Mesendoderm (in vitro differentiated cells): ENCODE measurements at places on chromosomes 13 and 19.

DNA sequence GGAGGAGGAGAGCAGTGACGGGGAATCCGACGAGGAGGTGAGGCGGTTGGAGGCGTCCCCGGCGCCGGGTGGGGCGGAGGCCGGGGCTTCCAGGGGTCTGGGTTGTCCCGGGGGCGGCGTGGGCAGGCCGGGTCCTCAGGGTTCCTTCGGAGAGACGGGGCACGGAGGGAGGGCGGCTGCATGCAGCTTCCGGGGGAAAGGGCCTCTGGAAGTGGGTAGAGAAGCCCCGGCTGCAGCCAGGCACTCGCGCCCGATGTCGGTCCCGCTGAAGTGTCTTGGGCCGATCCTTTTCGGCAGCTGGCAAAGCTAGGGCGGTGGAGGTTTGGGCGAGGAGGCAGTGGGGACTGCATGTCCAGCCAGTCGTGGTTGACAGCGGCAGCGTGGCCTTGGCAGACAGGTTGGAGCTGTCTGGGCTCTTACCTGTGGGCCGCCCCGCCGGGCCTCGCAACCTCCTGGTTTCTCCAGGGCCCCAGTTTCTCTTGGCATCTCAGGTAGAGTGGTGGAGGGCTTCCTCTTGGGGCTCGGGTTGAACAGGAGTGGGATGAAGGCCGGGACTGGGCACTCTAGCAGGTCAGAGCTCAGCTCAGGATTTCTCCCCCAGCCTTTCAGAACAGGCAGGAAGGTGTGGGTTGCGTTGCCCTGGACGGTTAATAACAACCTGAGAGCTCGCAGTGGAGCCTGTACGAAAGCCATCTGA, 690 bp downstream of the KMT2B start:
- peaks cover 11% of the 10 kb centered on the region for H3K36me3 ChIP-seq
- H3K27ac ChIP-seq, result no peak overlapping the region
- DNase-seq, result peak; percentile 28
- H3K4me1 ChIP-seq, result peaks cover 5% of the 10 kb centered on the region

DNA sequence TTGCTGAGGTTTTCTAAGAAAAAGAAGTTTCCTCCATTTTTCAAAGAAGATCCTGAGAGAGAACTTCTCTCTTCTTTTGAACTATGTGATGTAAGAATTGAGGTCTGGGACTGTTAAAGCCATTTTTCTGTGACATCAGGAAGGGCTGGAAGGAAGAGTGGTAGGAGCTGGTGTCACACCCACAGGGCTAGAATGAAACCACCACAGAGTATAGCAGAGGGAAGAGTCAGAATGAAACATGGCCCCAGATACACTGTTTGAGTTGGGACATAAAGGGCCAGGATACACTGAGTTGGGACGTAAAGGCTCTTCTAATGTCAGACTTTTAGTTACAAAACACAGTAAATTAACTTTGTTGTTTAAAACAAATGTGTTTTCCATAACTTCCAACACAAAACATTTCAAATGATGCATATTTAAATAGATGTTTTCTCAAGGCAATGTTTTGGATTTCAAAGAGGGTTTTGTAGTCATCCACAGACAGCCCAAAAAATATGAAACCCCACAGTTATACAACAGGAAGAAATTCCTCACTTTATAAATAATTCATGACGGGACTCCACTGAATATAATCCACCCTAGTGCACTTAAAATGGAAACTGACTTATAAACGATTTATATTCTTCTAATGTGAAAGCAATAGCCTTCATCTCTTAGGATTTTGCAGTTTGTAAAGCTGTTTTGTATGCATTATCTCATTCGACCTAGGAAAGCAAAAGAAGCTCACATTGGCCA, 72.5 kb downstream of the LIG4 start:
- DNase-seq, result no peak
- H3K27ac ChIP-seq, result no peak overlapping the region
- no peaks in the 10 kb centered on the region for H3K36me3 ChIP-seq
- H3K27me3 ChIP-seq, result no peaks in the 10 kb centered on the region
- H3K4me1 ChIP-seq, result no peaks in the 10 kb centered on the region
- H3K4me3 ChIP-seq, result no peak overlapping the region

DNA sequence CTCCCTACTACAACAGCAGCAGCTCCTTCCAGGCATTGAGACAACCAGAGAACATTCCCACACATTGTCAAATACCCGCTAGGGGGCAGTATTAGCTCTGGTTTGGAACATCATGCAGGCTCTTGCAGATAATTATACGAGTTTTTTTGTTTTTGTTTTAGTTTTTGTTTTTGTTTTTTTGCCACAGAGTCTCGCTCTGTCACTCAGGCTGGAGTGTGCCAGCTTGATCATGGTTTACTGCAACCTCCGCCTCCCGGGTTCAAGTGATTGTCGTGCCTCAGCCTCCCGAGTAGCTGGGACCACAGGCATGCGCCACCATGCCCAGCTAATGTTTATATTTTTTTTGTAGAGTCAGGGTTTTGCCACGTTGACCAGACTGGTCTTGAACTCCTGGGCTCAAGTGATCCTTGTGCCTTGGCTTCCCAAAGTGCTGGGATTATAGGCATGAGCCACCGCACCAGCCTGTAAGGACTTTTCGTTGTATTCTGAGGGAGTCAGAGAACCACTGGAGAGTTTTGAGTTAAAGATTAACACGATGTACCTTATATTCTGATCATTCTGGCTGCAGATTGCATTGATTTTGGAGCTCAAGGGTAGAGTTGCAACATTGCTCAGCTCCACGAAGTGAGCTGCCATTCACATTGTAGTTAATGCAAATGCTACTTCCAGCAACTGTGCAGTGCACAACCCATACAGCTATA, 41.7 kb upstream of the CEACAM20 start:
- H3K36me3 ChIP-seq, result no peaks in the 10 kb centered on the region
- H3K4me1 ChIP-seq, result no peaks in the 10 kb centered on the region
- H3K27me3 ChIP-seq, result no peaks in the 10 kb centered on the region
- DNase-seq, result peak; percentile 87
- no peak overlapping the region for H3K4me3 ChIP-seq
- H3K27ac ChIP-seq, result no peak overlapping the region

- H3K36me3 ChIP-seq, result no peaks in the 10 kb centered on the region
- DNase-seq, result peak; percentile 60
- no peaks in the 10 kb centered on the region for H3K4me1 ChIP-seq
- H3K27ac ChIP-seq, result no peak overlapping the region
These were observed 8.6 kb upstream of the CEACAM6 start for GRCh38 chr19:41746593-41747227.

DNA sequence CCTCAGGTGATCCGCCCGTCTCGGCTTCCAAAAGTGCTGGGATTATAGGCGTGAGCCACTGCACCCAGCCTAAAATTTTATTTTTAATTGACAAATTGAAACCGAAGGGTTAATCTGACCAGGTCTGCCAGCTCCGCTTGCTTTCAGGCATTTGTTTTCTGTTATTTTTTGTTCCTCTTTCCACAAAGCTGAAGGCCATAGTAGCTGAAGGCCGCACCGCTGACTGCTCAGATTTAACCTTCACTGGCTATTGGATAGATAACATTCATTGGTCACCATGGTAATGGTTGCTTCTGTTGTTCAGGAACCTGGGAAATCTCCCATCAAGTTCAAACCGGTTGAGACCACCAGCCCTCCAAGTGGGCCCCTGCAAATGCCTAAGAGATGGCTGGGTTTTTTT, 124.5 kb upstream of the USP29 start:
- no peak overlapping the region for H3K4me3 ChIP-seq
- DNase-seq, result peak; percentile 19
- H3K4me1 ChIP-seq, result no peaks in the 10 kb centered on the region
- no peaks in the 10 kb centered on the region for H3K27me3 ChIP-seq
- H3K27ac ChIP-seq, result no peak overlapping the region
- no peaks in the 10 kb centered on the region for H3K36me3 ChIP-seq

DNA sequence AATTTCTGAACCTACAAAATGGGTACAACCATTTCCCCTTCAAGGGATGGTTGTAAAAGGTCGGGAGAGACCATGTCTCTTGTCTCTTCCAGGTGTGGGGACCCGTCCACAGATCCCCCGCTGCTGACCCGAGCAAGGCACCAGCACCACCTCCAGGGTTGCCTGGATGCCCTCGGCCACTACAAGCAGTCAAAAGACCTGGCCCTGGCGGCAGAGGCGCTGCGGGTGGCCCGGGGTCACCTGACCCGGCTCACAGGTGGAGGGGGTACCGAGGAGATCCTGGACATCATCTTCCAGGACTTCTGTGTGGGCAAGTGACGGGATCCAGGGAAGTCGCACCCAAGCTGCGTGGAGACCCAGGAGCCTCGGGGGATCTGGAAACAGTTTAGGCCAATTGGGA, 4.0 kb downstream of the GTPBP3 start:
- no peaks in the 10 kb centered on the region for H3K27me3 ChIP-seq
- H3K4me1 ChIP-seq, result no peaks in the 10 kb centered on the region

DNA sequence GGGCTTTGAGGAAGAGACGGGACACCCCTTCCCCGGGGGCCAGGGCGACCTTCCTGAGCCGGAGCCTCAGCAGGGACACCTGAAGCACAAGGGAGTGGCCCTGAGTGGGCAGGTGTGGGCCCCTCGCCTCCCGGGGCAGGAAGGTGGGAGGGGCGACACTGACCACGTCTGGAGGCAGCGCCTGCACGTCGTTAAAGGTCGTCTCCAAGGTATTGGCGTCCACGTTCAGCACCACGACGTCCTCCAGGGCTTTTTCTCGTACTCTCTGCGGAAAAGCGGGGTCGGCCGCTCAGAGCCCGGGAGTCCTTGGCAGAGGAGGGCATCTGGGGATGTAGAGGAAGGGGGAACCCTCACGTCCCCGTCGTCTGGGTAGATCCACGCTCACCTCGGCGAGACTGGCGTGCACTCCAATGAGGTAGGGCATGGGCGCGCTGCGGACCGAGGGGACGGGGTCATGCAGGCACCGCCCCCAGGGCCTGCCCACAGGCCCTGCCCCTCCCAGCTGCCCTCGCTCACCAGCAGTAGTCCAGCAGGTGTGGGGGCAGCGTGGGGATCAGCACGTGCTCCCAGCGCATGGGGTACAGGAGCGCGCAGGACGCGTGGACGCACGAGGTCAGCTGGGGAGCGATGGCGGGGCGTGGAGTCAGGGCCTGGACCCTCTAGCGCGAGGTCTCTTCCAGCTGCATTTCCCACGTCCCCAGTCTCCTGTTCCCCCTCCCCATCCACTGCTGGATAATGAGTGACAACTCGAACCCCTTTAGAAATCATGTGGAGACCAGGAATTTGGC, 6.1 kb downstream of the DENND1C start:
- no peaks in the 10 kb centered on the region for H3K36me3 ChIP-seq
- H3K4me3 ChIP-seq, result peak overlapping the region; percentile 43
- no peaks in the 10 kb centered on the region for H3K27me3 ChIP-seq
- peak; percentile 39 for DNase-seq
- H3K27ac ChIP-seq, result no peak overlapping the region

DNA sequence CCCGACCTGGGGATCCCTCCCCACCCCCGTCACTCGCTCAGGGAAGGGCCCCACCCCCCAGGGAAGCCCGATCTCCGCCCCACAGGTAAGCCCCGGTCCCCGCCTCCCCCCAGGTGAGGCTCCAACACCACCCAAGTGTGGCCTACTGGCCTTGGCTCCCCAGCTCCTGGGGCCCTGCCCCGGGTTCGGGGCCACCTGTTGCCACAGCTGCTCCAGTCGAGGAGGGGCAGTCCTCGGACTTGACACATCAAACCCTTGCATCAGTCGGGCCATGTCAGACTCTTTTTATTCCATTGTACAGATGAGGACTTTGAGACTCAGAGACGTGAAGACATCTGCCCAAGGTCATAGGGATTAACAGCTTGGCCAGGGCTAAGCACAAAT, 512 bp downstream of the CC2D1A start:
- no peak for DNase-seq
- no peak overlapping the region for H3K27ac ChIP-seq
- H3K36me3 ChIP-seq, result no peaks in the 10 kb centered on the region
- H3K4me3 ChIP-seq, result peak overlapping the region; percentile 86

GRCh38 chr13:61415058-61415721, 459 bp downstream of the PCDH20 start:
- peak; percentile 96 for DNase-seq
- H3K27me3 ChIP-seq, result peaks cover 2% of the 10 kb centered on the region
- H3K4me3 ChIP-seq, result peak overlapping the region; percentile 59
- no peaks in the 10 kb centered on the region for H3K36me3 ChIP-seq
- H3K27ac ChIP-seq, result no peak overlapping the region

DNA sequence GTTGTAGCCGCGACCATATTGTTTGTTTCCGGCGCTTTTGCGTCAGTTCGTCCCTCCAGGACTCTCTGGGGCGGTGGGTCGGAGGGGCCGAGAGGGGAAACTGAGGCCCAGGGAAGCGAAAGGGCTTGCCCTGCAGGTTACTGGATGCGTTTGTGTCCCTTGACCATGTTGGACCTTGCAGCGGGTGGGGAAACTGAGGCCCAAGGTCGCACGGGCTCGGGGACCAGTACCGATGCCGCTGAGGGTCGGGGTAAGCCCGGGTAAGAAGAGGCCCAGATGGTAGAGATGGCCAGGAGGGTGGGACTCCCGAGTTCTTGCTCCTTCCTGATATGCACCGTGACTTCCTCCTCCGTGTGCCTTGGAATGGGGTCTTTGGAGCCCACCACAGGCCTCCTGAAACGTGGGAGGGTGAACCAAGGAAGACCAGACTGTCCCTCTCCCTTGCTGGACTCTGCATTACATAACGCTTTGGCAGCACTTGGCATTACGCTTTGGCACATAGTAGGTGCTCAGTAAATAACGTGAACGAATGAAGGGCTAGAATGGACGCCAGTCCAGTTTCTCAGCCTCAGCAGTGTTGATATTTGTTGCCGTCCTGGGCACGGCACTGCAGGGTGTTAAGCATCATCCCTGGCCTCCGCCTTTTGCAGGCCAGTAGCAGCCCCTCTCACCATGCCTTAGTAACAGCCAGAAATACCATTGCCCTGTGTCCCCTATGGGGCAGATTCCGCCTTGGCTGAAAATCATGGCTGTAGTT, 743 bp downstream of the CHAF1A start:
- peak overlapping the region; percentile 88 for H3K4me3 ChIP-seq
- DNase-seq, result peak; percentile 56
- H3K4me1 ChIP-seq, result no peaks in the 10 kb centered on the region
- no peaks in the 10 kb centered on the region for H3K27me3 ChIP-seq

DNA sequence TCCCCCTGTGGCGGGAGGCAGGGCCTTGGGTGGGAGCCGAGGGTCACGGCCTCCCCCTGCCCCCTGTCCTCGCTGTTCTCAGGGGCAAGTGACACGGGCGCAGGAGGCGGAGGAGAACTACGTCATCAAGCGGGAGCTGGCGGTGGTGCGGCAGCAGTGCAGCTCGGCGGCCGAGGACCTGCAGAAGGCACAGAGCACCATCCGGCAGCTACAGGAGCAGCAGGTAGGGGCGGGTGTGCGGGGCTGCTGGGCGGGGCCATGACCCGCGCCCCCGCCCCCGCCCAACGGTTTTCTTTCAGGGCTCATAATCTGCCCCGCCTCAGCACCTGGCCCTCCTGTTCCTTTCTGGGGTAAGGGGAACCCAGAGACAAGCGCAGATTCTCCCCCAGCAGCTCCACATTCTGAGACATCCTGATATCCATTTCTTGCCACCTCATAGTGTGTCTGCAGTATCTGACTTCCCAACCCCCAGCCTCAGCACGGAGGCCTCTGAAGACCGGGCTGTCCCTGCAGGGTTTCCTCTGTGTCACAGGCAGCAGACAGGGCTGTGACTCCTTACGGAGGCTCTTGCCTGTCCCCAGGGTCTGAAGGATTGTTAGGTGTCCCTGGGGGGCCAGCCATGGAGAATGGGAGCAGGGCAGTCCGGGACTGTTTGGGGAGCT, 15.9 kb downstream of the PRR36 start:
- no peak overlapping the region for H3K27ac ChIP-seq
- peak; percentile 92 for DNase-seq
- H3K27me3 ChIP-seq, result peaks cover under 1% of the 10 kb centered on the region
- H3K36me3 ChIP-seq, result no peaks in the 10 kb centered on the region
- no peak overlapping the region for H3K4me3 ChIP-seq
